HAP-1 (cell line): ENCODE measurements at places on chromosomes 12 and 14.

- DNase-seq: no peak
These were observed 25.9 kb downstream of the ISCA2 start for GRCh38 chr14:74519316-74520074.

GRCh38 chr12:23004473-23005020 is 379.6 kb downstream of the ETNK1 start:
- no peak for DNase-seq

DNA sequence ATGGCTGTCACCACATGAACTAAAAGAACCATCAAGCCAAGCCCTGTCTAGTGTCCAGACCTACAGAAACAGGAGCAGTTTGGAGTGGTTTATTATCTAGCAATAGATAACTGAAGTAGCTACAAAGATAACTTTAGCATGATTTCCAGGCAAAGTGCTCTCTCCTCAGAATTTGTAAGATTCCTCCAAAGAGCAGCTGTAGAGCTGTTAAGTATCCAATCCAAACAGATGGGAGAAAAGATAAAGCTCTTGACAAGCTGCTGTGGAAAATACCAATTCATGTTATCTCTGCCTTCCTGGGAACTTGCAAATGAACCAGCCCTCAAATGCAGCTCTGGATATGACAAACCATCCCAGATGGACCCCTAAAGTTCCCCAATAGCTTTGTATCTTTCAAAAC is 78.9 kb upstream of the RESF1 start:
- no peak for DNase-seq

DNA sequence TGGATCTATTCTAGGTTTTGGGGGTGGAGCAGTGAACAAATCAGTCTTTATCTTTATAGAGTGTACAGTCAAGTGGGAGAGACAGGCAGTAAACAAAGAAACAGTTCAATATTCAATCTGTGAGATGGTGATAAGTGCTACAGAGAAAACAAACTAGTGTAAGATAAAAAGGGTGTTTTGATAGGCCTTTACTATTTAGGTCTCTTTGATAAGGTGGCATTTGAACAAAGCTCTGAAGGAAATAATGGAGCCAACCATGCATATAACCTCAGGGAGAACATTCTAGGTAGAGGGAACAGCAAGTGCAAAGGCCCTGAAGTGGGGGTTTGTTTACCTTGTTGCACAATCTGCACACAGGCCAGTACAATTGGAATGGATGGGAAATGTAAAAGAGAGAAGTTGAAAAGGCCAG is 47.3 kb downstream of the PTPN11 start:
- DNase-seq: no peak

DNA sequence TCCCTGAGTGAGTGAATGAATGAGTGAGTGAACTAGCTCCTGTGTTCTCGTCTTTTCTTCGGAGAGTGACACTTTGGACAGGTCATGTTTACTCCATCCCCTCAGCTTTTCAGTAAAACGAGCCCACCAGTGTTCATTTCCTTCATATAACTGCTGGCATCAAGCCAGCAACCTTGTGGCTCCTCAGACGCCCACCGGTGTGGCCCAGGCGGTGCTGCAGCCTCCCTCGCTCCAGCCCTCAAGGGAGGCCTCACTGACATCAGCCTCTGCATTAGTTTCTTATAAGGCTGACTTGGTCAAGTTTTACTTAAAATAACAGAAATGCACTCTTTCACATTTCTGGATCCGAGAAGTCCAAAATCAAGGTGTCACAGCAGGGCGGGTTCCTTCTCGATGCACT is 188.0 kb downstream of the ZFP36L1 start:
- DNase-seq: no peak

DNA sequence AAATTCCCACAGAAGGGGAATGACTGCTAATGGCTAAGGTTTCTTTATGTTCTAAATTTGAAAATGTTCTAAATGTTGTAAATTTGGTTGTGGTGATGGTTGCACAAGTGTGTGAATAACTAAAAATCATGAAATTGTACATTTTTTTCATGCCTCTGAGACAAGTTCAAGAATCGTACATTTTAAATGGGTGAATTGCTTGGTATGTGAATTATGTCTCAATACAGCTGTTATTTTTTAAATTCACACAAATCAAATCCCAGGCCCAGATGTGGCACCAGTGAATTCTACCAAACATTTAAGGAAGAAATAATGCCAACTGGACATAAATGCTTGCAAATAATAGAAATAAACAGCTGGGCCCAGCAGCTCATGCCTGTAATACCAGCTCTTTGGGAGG is 28.6 kb upstream of the RND1 start:
- DNase-seq: no peak

GRCh38 chr14:76467711-76468155 is 91.8 kb downstream of the ESRRB start:
- DNase-seq: no peak

GRCh38 chr14:70619708-70620107 is 19.3 kb upstream of the MED6 start:
- DNase-seq: no peak

- no peak for DNase-seq
These were observed 130.8 kb upstream of the TRHDE start for GRCh38 chr12:72141381-72141780.

DNA sequence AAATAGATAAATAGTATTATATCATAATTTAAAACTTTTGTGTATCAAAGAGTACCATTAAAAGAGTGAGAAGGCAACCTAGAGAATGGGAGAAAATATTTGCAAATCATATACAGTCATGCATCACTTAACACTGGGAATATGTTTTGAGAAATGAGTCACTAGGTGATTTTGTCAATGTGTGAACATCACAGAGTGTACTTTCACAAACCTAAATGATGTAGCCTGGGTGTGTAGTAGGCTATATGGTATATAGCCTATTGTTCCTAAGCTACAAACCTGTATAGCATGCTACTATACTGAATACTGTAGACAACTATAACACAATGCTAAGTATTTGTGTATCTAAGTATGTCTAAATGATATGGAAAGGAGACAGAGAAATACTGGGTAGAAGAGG is 48.0 kb upstream of the ARID2 start:
- no peak for DNase-seq
